ENCODE measurements at places on chromosomes 12 and 14. TPM values are rescaled to one million over a fixed set of nuclear protein-coding genes. Genes with fewer than 3 reads are reported as not detected.

Gene DICER1
- total RNA-seq = 53.7 TPM

GRCh38 chr12:67797753-67798152 lies 149.2 kb downstream of the DYRK2 start:
- DNase-seq = no peak

GRCh38 chr12:116427200-116427930 lies 131.8 kb upstream of the MAP1LC3B2 start:
- no peak for DNase-seq

GRCh38 chr14:30849354-30849753 lies 25.0 kb upstream of the COCH start:
- no peak for DNase-seq

DNA sequence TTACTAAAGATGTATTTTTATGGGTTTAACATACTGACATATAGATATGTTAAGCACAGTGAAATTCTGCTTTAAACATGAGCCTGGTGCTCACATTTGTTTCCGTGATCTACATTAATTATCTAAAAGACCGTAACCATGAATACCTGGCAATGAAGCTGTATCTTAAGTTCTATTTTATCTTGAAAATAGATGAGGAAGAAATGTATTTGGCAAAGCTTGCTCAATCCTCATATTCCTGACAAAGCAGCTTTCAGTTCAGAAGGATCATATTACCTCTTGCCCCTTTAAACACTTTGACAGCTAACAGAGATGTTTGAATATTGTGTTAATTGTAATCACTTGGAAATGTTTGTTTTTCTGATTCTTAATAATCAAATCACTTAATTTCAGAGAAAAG lies 9.8 kb downstream of the EPYC start:
- DNase-seq = no peak
